ENCODE measurements at places on chromosomes 1 and 21.

DNA sequence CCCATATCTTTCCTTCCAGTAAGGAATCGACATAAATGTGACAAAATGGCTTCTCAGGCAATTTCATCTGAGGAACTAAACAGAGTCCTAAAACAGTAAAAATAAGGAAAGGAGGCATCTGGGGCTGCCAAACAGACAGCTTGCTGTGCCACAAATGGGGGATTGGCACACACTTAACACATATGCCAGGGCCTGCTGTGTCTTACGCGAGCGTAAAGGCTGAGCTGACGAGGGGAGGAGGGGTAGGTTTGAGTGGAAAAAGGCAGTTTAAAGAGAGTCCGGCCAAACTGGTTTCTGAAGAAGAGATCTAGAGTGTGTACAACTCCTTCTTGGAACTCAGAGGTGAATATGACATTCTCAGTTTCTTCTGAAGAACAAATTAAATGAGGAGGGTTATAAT is 244.1 kb upstream of the MAP1LC3C start:
- H3K4me1 ChIP-seq, result no peaks in the 10 kb centered on the region
- no peaks in the 10 kb centered on the region for H3K36me3 ChIP-seq

- H3K27ac ChIP-seq, result no peak overlapping the region
- no peak for DNase-seq
- H3K36me3 ChIP-seq, result no peaks in the 10 kb centered on the region
Observed at GRCh38 chr1:205272536-205272935, 44.8 kb downstream of the TMCC2 start.

- H3K36me3 ChIP-seq, result no peaks in the 10 kb centered on the region
- no peak for DNase-seq
- H3K4me1 ChIP-seq, result peaks cover 9% of the 10 kb centered on the region
- H3K4me3 ChIP-seq, result no peak overlapping the region
Observed at GRCh38 chr1:201877877-201878401, 10.8 kb upstream of the SHISA4 start.

DNA sequence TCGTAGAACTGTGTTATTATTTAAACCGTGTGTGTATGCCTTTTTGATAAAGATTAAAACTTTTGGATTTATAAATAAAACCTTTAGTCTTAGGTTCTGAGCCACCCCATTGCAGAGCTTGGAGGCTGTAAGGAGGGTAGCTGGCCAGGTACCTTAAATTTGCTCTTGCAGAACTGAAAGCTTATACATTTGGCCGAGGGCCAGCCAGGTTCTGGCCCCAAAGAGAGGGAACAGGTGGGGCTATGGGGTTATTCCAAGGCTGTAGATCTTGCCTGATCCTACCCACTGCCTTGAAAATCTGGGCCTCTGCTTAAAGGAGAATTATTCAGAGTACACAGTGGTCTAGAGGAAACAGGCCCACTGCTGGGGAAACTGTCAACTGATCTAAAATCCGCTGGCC is 59.6 kb downstream of the CAMK2N1 start:
- no peak overlapping the region for H3K27ac ChIP-seq
- H3K36me3 ChIP-seq, result no peaks in the 10 kb centered on the region
- peaks cover 23% of the 10 kb centered on the region for H3K27me3 ChIP-seq
- H3K4me1 ChIP-seq, result no peaks in the 10 kb centered on the region
- no peak overlapping the region for H3K4me3 ChIP-seq

DNA sequence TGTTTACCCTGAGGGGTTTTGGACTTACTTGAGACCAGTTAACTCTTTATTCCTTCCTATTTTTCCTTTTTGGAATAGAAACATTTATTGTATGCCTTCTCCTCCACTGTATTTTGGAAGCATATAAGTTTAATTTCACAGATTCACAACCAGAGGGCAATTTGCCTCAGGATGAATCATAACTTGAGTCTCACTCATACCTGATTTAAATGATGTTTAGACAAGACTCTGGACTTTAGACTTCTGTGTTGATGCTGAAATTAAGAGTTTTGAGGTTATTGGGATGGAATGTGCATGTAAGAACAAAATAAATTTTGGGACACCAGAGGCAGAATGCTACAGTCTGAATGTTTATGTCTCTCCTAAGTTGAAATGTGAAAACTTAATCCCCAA is 7.1 kb upstream of the ADAM30 start:
- no peak for DNase-seq
- no peaks in the 10 kb centered on the region for H3K36me3 ChIP-seq
- no peaks in the 10 kb centered on the region for H3K27me3 ChIP-seq
- no peak overlapping the region for H3K4me3 ChIP-seq
- H3K27ac ChIP-seq, result no peak overlapping the region

- no peaks in the 10 kb centered on the region for H3K27me3 ChIP-seq
- DNase-seq, result no peak
- peaks cover 5% of the 10 kb centered on the region for H3K36me3 ChIP-seq
- peaks cover 20% of the 10 kb centered on the region for H3K4me1 ChIP-seq
- H3K27ac ChIP-seq, result no peak overlapping the region
Observed at GRCh38 chr1:153748903-153749302, 21.1 kb downstream of the INTS3 start.
